Stimulated activated CD8-positive, alpha-beta memory T cell treated with anti-CD3 and anti-CD28 coated beads, Interleukin-15, amount 100 ng/mL, for 48 hours (primary cell): ENCODE measurements at places on chromosomes 6 and 20.

GRCh38 chr6:32752580-32752979, 10.8 kb downstream of the HLA-DQB2 start:
- DNase-seq = no peak

DNA sequence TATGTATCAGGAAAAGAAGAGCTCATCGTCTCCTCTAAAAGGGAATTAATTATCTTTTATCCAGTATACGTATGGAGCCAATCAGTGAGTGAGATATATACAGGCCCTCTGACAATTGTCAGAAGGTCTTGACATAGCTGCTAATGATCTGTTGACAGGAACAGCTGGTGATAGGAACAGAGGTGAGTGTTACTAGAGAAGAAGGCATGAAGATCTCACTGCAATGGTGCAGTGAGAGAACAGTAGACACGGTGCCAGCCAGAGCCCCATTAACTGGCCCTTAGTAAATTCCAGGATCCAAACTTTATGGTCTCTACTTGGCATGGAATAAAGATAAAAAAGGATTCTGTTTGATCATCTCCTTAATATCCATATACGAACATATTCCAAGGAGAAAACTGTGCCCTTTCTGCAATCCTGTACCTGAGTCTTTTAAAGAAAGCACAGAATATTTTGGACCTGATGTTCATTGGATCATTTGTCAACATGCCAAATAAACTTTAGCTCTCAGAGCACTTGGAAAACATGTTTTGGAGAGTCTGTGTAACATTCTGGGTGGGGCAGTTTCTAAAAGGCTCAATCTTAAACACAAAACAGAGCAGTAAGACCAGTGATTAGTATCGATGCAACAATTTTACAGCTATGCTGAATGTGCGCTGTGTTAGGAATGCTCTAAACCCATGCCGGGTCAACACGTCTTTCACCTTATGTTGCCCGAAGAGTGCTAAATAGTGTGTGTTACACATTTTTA, 135.8 kb upstream of the CITED2 start:
- no peak for DNase-seq

GRCh38 chr6:114176726-114177125, 166.1 kb downstream of the HS3ST5 start:
- no peak for DNase-seq

DNA sequence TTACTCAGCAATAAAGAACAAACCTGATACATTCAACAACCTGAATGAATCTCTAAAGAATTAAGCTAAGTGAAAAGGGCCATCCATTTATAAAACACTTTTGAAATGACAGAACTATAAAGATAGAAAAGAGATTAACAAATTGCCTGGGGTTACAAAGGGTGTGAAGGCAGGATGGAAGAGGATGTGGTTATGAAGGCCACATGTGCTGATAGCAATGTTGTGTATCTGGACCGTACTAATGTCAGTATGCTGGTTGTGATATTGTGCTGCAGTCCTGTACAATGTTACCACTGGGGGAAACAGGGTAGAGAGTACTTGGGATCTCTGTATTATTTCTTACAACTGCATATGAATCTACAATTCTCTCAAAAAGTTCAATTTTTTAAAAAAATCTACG, 36.4 kb downstream of the ELOVL5 start:
- DNase-seq = no peak

GRCh38 chr6:39893286-39893685, 41.0 kb downstream of the MOCS1 start:
- no peak for DNase-seq

GRCh38 chr6:48068278-48069251, 42.4 kb downstream of the PTCHD4 start:
- no peak for DNase-seq

GRCh38 chr20:1918491-1919165, 23.4 kb downstream of the SIRPA start:
- DNase-seq = no peak
